ENCODE measurements at places on chromosomes 13 and 19.

DNA sequence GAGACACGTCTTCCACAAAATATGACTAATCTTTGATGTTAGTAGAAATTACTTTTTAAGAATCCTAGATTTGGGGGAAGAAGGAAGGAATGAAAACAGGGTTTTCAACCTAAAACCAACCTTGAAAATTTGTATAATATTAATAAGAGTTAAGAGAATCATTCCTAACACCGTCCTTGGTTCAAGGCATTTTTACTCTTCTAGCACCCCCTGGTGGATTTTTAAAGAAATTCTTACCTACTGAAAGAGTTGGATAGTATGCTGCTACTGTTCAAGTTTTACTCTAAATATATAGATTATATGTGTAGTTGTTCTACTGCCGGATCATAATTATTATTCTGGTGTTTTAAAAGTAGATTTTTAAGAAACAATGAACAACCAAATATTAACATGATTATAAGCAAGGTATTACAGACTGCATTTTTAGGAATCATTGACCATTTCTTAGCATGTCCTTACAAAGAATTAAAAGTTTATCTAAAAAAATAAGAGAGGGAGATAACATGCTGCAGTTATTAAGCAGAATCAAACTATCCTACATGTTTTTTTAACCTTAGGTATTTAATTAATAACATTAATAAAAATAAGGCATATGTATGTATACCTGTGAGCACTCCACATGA, 7.4 kb upstream of the SLITRK6 start:
- DNase-seq, result no peak

- no peak for DNase-seq
Measured at GRCh38 chr13:100828226-100828625, 153.6 kb upstream of the TMTC4 start.

DNA sequence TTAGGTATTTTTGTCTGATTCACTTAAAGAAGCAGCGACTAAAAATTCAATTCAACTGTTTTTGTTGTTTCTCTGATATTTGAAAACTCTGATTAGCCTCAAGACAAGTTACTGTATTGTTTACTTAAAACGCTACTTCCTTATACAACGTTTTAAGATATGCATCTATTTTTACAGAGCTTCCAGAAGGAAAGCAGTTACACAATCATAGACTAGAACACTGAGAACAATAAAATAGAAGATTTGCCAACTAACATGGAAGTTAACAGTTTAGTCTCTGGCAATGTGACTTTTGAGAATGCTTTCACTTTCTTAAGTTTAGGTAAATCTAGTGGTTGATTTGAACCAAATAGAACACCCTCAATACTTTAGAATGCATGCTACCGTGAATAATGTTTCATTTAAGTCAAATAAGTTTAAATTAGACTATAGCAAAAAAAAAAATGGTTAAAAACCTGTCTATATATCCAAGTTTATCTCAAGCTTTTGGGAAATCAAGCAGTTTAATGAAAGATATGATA, 614.8 kb downstream of the DACH1 start:
- DNase-seq, result no peak

DNA sequence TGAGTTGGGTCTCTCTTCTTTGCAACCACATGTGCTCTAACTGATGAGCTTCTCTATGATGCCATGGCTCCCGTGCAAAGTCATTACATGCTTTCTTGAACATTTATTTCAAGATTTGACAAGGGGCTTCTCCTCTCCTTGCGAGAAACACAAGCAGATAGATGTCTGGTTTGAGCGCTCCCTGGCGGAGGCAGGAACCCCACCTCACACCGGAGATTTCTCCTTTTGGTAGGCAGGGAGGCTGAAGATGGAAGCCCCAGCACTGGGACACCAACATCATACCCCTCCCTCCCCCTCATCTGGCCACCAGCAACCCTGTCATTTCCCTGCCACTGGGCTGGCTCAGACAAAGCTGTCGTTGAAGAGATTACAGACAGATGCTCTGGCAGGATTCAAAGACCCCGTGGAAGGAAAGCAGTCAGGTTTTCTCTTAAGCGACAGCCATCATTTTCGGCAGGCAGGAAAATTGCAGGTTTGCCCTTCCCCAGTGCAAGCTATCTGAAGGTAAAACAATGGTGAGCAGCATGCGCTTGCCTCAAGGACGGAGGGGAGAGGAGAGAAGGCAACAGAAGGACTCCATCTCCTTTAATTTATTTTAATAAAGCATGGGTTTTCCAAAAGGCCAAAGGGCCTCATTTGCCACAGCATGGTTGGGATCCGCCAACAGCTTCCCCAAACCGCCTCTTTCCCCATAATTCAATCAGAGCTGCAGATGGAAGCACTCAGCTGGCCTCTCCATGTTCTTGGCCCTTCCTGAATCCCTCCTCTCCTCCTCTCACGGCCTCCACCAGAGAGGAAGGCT, 344.1 kb upstream of the TSHZ3 start:
- no peak for DNase-seq

GRCh38 chr13:85544756-85545155, 254.5 kb downstream of the SLITRK6 start:
- DNase-seq, result no peak

DNA sequence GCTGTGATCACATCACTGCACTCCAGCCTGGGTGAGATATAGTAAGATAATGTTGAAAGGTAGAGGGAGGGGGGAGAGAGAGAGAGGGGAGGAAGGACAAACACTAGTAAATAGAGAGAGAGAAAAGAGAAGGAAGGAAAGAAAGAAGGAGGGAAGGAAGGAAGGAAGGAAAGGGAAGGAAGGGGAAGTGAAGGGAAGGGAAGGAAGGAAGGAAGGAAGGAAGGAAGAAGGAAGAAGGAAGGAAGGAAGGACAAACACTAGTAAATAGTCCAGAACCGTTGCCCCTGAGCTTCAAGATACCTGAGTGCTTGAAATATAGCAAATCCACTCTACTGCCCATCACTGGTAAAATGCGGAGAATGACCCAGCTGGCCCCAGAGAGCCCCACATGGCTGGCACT, 156.5 kb upstream of the ZNF507 start:
- no peak for DNase-seq

DNA sequence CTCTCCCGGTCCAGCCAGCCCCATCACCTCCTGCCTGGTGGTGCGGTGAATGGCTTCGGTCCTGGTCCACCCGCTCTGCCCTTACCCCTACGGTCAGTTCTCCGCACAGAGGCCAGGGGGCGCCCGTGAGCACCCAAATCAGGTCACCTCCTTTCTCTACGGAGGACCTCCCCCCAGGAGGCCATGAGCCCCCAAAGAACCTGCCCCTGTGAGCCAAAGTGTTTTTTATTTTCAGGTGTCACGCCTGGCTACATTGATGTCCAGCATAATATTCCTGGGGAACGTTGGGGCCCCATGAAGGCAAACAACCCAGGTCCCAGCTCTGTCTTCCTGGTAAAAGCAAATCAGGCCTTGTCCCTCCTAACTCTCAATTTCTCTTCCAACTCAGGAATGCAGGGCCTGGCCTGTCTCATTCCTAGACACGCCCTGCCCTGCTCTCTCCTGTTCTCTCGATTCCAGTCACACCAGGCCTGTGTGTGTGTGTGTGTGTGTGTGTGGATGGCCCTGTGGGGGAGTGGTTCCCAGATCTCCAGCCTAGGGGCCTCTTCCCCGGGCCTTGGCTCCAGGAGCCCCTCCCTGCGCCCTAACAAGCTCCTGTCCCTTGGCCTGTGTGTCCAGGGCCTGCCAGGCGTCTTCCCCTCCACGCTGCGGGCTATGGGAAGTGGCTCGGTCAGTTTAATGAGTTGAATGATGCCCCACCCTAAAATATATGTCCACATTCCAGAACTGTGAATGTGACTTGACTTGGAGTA, 9.7 kb upstream of the GIPC1 start:
- DNase-seq, result no peak

DNA sequence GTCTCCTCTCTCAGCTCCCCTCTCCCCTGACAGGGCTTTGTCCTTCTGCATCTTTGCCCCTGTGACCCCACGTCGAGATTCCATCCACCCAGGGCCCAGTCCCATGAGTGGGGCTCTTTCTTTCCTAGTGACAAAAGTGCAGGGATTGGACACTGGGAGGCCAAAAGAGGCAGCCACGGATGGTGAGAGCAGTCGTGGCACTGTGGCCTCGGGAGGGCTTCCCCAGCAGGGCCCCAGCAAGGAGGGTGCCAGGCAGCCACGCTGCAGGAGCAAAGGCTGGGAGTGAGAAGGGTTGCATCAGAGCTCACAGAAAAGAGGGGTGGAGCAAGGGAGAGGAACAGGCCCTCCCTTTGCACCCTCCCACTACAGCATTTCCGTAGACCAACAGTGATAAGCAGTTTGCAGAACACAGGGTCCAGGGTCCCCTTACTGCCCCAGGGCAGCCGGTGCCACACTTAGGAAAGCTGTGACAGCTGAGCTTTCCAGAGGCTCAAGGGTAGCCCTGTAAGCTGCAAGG, 4.9 kb downstream of the ZSCAN1 start:
- DNase-seq, result no peak

- DNase-seq, result no peak
Measured at GRCh38 chr19:16473875-16474392, 2.2 kb upstream of the EPS15L1 start.

- DNase-seq, result no peak
Measured at GRCh38 chr13:70544706-70545105, 436.5 kb upstream of the KLHL1 start.

- no peak for DNase-seq
Measured at GRCh38 chr13:43472339-43472738, 314.4 kb downstream of the ENOX1 start.
